Left colon (tissue), 2 donors: ENCODE measurements at places on chromosomes 1 and 21. TPM values are rescaled to one million over a fixed set of nuclear protein-coding genes. Genes with fewer than 3 reads are reported as not detected.

SOX13 gene
- 38.4 TPM for total RNA-seq

- no peak for DNase-seq
These were observed 54.8 kb upstream of the GJA8 start for GRCh38 chr1:147847831-147848230.

DNA sequence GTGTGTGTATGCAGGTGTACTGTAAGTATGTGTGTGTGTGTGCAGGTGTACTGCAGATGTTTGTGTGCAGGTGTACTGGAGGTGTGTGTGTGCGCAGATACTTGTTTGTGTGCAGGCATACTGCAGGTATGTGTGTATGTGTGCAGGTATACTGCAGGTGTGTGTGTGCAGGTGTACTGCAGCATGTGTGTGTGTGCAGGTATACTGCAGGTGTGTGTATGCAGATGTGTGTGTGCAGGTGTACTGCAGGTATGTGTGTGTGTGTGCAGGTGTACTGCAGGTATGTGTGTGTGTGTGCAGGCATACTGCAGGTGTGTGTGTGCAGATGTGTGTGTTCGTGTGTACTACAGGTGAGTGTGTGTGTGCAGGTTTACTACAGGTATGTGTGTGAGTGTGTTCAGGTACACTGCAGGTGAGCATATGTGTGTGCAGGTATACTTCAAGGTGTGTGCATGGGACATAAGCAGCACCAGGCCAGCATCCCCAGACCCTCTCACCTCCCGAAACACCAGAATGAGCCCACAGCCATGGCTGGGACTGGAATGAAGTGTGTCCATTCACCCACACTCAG is 97.5 kb downstream of the DMRTB1 start:
- no peak for DNase-seq

- DNase-seq = no peak
These were observed 9.7 kb downstream of the CNN3 start for GRCh38 chr1:94917251-94917650.

SH3D21 gene
- total RNA-seq = 30.6 TPM

- DNase-seq = no peak
These were observed 10.5 kb upstream of the GNG12 start for GRCh38 chr1:67843746-67844145.

GRCh38 chr1:57363165-57363564 is 60.7 kb downstream of the DAB1 start:
- no peak for DNase-seq

SWT1 gene
- total RNA-seq = 6.7 TPM

OR2L13 gene
- not detected for total RNA-seq

DNA sequence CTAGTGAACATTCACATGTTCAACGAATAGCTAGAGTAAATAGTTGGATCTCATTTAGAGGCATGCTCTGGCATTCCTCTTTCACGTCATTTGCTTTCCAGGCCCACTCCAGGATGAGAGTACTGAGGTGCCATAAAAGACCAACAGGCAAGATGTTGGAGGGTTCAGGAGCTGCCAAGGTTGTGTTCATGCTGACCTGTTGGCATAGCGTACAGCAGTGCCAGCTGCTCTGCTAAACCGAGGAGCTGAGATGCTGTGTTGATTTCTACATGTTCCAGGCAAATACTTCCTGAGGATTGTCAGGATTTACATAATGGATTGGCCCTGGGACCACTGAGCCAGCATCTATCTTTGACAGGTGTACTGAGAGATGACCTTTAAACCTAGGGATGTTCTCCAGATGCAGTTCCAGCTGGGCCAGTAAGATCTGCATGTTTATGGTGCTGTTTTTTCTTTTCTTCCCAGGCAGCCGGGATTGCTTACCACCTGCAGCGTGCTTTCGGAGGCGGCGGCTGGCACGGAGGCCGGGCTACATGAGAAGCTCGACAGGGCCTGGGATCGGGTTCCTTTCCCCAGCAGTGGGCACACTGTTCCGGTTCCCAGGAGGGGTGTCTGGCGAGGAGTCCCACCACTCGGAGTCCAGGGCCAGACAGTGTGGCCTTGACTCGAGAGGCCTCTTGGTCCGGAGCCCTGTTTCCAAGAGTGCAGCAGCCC is 66.9 kb downstream of the DISC1 start:
- DNase-seq = peak; percentile 30

GRCh38 chr1:156728599-156729462 is at the start of gene ISG20L2:
TSS of gene ISG20L2 (minus strand) at chr1:156728766. CDS start at chr1:156727652, 1,114 bp downstream.
- DNase-seq = peak; percentile 97

- peak; percentile 79 for DNase-seq
These were observed 28.3 kb downstream of the VANGL2 start for GRCh38 chr1:160428655-160429054.

TATDN3 gene
- 10.4 TPM for total RNA-seq

CD244 gene
- 0.37 TPM for total RNA-seq

- no peak for DNase-seq
These were observed 20.5 kb downstream of the CD84 start for GRCh38 chr1:160558660-160559380.

DNA sequence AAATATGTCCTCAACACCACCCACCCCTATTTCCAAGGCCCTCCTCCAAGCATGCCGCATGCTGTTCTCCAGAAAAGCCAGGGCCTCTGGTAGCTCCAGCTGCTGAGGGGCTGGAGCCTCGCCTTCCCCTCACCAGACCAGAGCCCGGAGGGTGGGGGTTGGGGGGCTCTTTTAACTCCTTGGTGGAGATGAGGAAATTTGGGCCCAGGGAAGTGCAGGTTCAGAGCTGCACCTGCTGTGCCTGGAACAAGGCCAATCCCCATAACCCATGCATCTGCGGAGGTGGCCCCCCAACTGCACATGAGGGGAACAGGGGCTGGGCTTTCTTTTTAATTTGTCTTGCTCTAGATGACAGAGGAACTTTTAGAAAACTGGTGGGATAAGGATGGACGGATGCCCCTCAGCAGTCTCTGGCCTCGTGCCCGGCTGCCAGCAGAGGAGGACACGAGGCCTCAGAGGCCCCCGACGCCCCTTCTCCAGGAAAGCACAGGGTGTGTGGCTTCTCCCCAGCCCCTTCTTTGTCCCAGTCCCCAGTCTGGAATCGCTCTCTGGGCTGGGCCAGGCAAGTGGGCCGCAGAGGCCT is 550 bp upstream of the SELENON start:
- DNase-seq = no peak

DNA sequence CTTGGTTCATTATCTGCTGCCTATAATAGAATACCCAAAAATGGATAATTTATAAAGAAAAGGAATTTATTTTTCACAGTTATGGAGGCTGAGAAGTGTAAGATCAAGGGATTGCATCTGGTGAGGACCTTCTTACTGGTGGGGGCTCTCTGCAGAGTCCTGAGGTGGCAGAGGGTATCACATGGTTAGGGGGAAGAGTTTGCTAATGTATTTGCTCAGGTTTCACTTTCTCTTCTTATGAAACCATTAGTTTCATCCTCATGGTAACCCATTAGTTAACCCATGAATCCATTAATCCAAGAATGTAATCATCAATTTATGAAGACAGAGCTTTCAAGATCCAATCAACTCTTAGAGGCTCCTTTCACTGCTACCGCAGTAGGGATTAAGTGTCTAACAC is 120.6 kb downstream of the DNM3 start:
- no peak for DNase-seq

PTPN14 gene
- total RNA-seq = 6.8 TPM
